ENCODE measurements at places on chromosomes 7 and 10.

DNA sequence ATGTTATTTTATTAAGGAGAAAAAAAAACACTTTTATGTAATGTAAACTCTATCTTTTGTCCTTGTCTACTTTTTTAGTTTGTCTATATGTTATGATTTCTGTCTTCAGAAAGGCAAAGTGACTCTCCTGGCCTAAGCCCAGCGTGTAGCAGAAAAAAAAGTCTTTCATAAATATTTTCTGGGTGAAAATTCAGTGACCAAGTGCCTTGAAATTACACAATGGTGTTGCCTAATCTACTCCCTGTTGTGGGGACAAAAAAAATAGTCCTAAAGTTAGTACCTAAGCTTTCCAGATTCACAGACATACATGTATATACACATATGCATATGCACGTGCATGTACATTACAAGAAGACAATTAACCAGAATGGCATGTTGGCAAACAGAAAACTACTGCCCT is 1257.8 kb upstream of the SORCS1 start:
- DNase-seq: no peak

DNA sequence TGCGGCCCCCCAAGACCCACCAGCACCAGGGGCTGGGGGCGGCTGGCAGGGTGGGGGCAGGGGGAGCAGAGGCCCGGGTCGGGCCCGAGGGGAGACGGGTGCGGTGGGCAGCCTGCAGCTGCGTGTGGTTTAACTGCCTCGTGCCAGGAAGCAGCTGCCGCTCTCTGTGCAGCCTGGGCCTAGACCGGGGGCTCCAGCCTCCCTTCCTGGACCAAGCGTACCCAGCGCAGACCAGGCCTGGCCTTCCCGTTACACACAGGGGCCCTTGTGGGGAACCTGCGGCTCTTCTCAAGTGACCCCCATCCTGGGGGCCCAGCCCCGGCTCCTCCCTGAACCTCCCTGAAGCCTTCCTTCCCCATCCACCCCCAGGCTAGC is 6.6 kb upstream of the INTS1 start:
- no peak for DNase-seq

GRCh38 chr10:131043039-131043691 is 268.4 kb downstream of the TCERG1L start:
- no peak for DNase-seq

- DNase-seq: no peak
Measured at GRCh38 chr7:36868727-36869411, 144.6 kb upstream of the AOAH start.

GRCh38 chr10:97184971-97185325 is 811 bp downstream of the SLIT1 start:
- no peak for DNase-seq
